Central memory CD8-positive, alpha-beta T cell (primary cell): ENCODE measurements at places on chromosomes 6 and 20.

GRCh38 chr6:143536866-143537691 is 25.6 kb upstream of the FUCA2 start:
- no peak for DNase-seq

GRCh38 chr6:14313248-14313647 is 195.7 kb downstream of the CD83 start:
- no peak for DNase-seq

- DNase-seq, result no peak
Observed at GRCh38 chr6:72657407-72658197, 35.7 kb downstream of the KCNQ5 start.

DNA sequence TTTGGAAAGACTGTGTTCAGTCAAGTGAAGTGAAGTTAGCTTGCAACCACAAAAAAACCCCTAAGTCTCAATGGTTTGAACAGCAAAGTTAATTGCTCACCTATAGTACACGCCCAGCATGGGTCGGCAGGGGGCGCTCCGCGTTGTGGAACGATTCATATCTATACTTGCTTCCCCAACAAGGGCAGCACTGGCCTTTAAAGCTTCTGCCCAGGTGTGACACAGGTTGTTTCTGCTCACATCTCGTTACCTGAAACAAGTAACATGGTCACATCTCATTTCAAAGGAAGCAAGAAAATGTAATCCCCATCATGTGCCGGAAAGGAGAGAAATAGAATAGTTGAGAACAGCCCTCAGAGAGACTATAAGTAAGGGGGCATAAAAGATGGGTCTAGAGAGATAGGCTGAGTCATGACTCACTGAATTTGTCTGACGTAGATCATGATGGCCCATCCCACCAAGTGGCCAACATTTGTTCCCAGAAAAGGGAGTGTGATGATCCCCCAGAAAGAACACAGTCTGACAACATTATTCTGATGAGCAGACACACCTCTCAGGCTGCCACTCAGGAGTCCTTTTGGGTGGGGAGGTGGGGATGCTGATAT is 29.0 kb downstream of the HNF4A start:
- peak; percentile 80 for DNase-seq

GRCh38 chr6:30719791-30720737 is at the start of gene TUBB:
Gene TUBB (plus strand): TSS chr6:30720352. CDS start chr6:30720507, 155 bp downstream.
- DNase-seq, result peak; percentile 82

DNA sequence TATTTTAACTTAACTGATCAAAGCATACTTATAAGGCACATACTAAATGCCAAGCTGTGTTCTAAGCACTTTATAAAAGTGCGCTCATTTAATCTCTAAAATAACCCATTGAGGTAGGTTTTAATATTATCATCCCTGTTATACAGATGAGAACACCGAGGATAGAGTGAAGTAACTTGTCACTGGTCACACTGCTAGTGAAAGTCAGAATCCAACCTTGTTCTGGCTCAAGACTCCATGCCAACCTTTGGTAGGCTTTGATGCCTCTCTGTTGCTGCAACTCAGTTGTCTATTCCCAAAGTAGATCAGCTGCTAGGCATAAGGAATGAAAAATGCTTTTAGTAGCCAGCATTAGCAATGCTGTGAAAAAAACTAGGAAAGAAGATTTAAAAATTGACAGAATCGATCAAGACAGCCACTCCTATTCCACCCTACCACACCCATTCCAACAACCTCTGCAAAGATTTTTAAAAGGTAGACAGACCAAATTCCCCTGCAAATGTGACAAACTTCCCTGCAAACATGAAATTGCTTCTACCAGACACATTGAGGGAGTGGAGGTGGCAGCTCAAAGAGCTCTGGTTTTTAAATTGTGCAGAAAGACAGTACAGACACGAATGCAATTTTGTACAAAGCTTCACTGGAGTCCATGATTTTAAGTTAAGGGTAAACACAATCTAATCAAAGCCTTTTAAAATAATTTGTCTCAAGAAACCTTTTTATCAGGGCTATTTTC is 39.8 kb upstream of the CAP2 start:
- DNase-seq, result no peak

DNA sequence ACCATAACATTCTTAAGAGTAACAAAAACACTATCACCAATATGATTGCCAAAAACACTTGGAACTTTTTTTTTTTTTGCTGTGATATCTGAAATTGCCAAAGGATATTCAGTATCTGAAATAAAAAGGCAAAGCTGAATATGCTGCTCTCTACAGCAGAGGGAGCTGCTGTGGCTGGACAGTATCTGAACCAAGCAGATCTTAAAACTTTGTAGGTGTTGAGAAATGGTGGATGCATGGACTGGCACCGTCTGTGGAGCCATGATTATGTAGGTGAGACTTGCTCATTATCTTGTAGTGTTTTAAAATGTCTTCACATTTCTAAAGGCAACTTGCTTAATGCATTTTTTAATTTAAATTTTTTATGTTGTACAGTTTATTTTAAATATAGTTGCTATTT is 9.2 kb downstream of the PDCD2 start:
- DNase-seq, result no peak

- no peak for DNase-seq
Observed at GRCh38 chr20:42379385-42379784, 761.2 kb upstream of the CHD6 start.

DNA sequence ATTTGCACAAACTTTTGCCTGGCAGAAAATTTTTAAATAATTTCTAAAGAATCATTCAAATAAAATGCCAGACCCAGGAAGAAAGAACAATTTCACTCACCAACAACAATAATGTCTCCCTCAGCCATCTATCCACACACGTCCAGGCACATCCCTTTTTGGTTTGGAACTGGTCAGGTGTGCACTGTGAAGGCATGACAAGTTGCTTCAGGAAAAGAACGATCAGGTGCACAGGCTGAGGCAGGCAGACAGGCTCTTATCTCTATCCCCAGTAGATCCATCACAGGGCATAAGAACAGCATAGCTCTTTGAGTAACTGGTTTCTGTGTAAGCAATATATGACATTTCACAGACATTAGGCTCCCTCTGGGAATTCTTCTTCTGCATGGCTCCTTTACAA is 18.1 kb upstream of the NXT1 start:
- DNase-seq, result no peak

DNA sequence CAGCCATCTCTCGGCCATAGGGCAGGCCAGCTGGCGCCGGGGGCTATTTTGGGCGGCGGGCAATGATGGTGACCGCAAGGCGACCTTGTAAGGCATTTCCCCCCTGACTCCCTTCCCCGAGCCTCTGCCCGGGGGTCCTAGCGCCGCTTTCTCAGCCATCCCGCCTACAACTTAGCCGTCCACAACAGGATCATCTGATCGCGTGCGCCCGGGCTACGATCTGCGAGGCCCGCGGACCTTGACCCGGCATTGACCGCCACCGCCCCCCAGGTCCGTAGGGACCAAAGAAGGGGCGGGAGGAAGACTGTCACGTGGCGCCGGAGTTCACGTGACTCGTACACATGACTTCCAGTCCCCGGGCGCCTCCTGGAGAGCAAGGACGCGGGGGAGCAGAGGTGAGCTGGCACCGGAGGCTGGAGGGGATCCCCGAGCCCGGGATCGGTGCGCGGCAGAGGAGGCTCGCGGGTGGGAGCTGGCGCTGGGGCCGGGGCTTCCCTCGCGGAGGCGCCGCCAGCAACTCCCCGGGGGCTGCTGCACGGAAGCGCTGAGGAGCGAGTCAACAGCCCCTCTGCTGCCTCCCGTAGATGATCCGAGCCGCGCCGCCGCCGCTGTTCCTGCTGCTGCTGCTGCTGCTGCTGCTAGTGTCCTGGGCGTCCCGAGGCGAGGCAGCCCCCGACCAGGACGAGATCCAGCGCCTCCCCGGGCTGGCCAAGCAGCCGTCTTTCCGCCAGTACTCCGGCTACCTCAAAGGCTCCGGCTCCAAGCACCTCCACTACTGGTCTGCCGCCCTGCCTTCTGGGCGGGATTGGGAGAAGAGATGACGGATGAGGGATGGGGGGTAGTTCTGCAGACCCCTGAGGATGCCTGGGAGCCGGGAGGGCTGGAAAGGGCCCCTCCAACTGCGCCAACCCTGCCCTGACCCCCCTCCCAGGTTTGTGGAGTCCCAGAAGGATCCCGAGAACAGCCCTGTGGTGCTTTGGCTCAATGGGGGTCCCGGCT is at the start of the genes CTSA and NEURL2:
TSS of gene CTSA (plus strand) at position 351 of the 999 bp plus-strand sequence. CDS start at position 585, 234 bp downstream.
TSS of gene NEURL2 (minus strand) at position 224 of the 999 bp plus-strand sequence. CDS start at position 7, 217 bp downstream.
- DNase-seq, result peak; percentile 65

DNA sequence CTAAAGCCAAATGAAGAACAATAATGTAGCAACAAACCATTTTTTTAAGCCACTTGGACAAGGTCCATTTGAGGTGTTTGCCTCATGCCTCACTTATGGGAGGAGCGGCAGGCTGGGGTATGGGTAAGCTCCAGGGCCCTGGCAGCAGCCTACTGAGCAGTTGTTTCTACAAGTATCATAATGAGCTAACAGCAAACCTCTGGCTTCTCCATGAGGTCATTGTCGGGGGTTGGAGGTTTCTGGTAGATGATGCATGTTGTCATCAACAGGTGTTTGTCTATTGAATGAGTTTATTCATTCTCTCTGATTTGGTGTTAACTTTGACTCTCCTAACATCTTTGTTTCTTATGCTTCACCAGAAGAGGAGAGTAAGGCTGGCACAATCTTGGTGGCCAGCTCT is 150.7 kb downstream of the TBC1D7 start:
- no peak for DNase-seq

- no peak for DNase-seq
Observed at GRCh38 chr6:2410656-2411380, 165.4 kb upstream of the GMDS start.

GRCh38 chr6:138765896-138766655 is 7.5 kb upstream of the CCDC28A start:
- DNase-seq, result no peak

DNA sequence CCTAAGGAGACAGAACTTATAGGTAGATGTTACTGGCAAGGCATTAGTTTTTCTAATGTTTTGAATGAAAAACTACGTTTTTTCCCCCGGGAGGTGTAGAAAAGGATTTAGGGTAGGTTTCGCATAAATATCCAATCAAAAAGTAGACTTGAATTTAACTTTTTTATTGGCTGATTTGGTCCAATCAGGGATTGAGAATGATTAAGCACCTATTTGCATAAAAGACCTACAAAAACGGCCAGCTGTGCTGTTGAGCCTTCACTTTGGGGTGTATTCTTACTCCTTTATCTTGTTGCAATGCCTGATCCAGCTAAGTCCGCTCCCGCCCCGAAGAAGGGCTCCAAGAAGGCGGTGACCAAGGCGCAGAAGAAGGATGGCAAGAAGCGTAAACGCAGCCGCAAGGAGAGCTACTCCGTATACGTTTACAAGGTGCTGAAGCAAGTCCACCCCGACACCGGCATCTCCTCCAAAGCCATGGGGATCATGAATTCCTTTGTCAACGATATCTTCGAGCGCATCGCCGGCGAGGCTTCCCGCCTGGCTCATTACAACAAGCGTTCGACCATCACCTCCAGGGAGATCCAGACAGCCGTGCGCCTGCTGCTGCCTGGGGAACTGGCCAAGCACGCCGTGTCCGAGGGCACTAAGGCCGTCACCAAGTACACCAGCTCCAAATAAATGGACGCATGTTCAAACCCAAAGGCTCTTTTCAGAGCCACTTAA is 113.5 kb upstream of the BTN3A2 start:
- peak; percentile 29 for DNase-seq

DNA sequence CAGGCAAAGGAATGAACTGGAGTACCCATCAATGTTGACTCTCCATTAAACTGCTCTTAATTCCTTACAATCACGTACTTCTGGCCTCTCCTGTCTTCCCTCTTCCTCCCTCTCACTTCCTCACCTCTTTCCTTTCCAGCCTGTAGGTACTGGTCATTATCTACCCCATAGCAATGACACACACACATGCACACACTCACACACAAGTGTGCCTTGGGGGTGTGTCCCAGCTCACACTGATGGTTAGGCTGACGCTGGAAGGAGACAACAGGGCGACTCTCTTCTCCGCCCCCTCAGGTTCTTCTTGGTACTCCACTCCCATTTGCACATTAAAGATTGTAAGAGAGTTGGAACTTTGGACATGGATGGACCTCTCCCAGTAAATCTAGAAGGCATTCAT is 14.0 kb upstream of the SERPINB9 start:
- DNase-seq, result no peak

DNA sequence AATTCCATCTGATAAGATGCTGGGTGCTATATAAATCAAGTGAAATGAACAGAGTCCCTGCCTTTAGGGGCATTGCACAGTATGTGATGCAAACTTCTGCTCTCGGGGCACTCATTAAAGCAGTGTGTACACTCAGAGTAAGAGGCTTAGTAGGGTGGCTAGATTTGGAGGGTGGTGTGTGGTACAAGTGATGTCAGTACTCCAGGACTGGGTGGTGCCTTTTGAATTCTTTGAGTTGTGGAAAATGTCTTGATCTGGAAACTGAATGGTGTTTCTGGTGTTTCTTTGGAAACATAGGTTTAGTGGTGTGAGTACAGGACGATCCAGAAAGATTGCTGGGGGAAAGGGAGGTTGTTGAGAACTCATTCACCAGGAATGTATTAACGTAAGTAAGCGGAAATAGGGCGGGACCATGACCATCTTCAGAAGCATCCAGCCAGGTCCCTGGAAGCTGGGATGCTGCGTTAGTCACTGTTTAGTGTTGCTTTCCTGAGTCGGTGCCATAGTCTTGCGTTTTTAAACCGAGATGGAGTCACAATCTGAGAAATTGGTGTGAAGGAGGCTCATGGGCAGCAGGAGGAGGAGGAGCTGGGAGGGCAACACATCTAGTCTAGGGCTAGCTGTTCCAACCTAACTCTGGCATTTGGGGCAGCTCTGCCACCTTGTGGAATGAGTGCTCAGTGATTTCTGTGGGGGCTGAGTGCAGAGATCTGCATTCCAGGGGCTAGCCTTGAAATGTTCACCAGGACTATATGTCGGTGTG is 70.3 kb downstream of the SCAND1 start:
- DNase-seq, result peak; percentile 46

DNA sequence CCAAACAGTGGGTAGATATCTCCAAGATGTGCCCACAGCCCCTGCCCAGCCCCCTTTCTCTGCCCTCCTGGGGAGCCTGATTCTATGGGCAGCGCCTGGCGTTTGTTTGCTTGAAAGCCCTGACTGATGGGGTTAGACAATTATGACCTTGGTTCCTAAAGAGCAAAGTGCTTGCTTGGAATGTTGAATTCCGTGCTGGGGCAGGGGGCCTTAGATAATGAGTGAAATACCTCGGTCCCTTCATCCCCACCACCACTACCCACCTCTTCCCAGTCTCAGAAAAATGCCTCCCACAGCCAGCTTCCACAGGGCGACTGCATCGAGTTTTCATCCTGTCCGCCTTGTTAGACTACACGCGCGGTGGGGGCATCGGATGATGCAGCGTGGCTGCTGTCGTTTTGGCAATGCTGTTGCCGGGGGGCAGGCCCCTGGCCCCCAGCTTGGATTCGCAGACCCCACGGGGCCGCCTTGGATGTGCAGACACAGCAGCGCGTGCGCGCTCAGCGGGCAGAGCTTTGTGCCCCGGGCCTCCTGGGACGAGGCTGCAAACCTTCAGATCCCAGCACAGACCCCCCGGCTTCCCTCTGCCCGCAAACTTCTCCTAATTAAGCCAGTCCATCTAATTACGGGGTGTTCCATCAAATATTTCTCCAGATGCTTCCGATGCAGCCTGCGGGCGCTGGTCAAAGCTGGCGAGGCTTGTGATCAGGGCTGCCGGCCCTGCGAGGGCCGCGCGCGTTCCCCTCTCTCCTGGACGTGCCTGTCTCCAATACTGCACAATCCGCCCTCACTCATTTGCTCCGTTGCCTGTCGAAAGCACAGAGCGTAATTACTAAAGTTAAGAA is 86.1 kb downstream of the LINC00237 start:
- DNase-seq, result no peak

GRCh38 chr6:106046116-106046853 is 39.9 kb upstream of the PRDM1 start:
- no peak for DNase-seq
